ENCODE measurements at places on chromosomes 11 and 22. TPM values are rescaled to one million over a fixed set of nuclear protein-coding genes. Genes with fewer than 3 reads are reported as not detected.

LRRC32 gene
- 10.9 TPM for polyA plus RNA-seq

AQP11 gene
- 2.0 TPM for polyA plus RNA-seq

KCNJ5 gene
- not detected for polyA plus RNA-seq

ENDOD1 gene
- 12.1 TPM for polyA plus RNA-seq

LRP4 gene
- polyA plus RNA-seq: 3.8 TPM

GRCh38 chr11:74971424-74971823 is 17.3 kb upstream of the NEU3 start:
- no peak for DNase-seq

DNA sequence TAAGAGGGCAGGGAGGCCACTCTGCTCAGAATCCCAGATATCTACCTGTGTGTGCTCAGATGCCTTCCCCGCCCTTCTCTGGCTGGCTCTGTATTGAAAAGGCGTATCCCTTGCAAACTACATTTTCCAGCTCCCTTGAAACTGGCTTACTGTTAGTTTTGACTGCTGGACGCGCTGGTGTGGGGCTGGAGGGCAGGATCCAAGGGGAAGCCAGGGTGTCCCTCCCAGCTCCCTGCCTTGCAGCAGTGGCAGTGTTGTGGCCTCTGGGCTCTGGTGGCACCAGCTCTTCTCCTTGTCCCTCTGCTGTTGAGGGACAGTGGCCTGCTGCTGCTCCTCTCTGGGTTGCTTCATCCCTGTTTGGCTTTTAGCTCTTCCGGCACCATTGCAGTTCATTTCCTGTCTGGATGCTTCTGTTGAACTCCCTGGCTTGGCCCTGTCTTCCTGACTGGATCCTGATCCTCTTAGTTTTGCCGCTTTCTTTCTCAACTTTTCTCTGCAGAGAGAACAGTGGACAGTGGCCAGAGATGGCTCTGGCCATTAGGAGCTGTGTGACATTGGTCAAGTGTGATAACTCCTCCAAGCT is 107.1 kb upstream of the PARVA start:
- DNase-seq: no peak

GRCh38 chr22:35521358-35522224 is 19.0 kb upstream of the RASD2 start:
- DNase-seq: no peak

DNA sequence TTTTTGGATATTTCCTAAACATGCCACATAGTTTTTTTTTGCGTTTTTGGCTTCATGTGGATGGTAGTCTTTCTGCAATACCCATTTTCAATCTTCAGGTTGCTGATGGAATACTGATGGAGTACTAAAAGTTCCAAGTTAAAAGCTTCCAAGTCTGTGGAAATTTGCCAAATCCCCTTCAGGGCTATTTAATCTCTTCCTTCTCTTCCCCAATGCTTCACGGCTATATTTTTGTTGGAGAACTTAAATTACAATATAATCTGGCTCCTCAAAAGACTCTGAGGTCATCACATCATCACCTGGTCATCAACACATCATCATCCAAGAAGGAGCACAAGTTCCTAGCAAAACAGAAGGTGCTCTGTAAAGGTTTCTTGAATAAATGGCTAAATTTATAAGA is 881.0 kb upstream of the TENM4 start:
- no peak for DNase-seq

GRCh38 chr11:11531131-11531908 is 90.5 kb downstream of the GALNT18 start:
- no peak for DNase-seq

DNA sequence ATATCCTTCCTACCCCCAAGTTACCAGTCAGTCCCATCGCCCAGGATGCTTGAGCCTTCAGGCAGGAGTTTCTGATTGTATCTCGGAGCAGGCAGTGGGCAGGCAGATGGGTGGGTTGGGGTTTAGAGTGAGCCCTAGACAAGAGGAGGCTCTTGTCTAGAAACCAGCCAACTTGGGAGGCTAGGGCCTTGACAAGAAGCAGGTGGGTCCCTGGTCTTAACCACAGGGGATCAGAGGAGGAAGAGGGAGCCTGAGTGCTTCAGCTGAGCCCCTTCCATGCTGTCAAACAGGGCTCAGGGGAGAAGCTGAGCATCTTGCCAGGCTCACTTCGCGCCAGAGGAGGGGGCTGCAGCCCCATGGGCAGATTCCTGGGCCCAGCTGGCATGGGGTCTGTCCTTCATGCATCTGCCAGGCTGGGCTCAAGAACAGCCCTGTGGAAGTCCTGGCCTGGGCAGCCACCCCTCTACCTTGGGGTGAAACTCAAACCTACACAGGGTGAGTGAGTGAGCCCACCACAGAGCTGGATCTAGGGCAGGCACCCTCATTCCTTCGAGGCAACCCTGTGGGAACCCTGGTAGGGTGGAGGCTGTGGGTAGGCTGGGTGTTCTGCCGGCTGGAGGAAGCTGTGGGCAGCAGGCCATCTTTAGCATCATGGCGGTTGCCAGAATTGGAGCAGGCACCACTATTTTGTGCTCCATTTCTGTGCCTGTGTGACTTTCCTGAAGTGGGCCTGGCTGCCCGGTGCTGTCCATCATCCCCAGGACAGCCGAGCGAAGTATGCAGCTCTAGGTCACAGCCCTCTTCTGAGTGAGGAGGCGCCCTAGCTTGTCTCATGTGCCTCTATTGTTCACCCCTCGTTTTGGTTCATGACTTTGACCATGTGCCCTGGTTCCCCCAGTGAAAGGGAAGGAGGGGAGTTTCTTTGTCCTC is 108.1 kb downstream of the MORC2 start:
- DNase-seq: no peak

DNA sequence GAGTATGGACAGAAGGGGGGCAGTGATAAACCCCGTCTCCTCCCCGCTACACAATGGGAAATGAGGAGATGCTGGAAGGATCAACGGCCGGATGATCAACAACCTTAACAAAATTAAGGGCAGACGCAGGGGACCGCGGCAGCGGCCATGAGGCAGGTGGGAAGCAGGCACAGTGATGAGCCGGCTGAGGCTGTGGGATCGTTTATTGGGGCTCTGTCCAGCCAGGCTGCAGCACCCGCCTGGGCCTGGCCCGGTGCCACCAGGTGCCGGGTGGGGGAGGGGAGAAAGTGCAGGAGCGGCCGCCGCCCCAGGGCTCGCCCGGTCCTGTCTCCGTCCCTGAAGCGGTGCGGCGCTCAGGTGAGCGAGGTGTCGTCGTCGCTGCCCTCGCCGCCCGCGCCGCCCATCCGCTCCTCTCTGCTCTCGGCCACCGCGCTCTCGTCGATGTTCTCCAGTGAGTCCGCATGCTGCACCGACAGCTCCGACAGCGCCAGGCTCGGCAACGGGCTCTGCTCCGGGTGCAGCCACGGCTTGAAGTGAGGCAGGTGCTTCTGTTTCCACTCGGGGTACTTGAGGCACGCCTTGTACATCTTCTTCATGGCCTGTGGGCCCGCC is 2.4 kb upstream of the ARAP1 start:
- no peak for DNase-seq

- no peak for DNase-seq
These were observed 54.9 kb downstream of the SVIP start for GRCh38 chr11:22774716-22775115.

DNA sequence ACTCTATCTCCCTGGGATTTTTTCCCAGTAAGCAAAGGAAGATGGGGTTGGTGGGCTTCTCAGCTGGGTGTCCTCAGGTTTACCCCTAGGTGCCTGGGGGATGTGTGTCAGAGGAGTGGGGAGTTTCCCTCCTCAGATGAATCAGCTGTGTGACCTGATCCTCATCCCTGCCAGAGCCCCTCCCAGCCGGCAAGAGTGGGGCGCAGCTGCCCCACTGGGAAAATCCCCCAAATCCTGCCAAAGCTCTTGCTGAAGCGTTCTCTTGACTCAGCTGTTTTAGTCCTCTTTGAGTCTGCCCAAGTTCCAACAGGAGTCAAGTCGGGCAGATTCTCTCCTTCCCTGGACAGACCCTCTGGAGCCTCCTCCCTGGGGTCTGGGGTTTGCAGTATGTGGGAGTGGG is 6.0 kb downstream of the C11orf68 start:
- DNase-seq: no peak

GRCh38 chr22:39179841-39180335 is 27.4 kb upstream of the CBX7 start:
- no peak for DNase-seq

- no peak for DNase-seq
These were observed 609.3 kb upstream of the CCDC90B start for GRCh38 chr11:83895516-83895915.

DNA sequence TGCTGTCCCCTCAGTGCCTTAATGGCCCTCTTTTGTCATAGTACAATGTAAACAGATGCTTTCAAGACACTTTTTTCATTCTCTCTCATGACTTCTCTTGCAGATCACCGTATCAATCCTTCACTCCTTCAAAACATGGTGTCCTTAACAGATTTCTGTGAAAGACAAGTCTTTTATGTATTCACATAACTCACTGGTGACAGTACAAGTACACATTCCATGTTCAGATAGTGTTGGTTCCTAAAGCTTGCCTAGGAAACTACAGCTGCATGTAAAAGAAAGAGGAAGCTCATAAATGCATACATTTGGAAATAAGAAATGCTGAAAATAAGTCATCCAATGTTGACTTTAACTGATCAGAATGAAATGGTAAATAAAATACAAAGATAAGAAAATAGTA is 5.0 kb upstream of the OR52E6 start:
- DNase-seq: no peak

- no peak for DNase-seq
These were observed 85.2 kb upstream of the IGLL5 start for GRCh38 chr22:22802339-22802970.

GRCh38 chr11:44532809-44533208 is 32.7 kb upstream of the CD82 start:
- DNase-seq: no peak

DNA sequence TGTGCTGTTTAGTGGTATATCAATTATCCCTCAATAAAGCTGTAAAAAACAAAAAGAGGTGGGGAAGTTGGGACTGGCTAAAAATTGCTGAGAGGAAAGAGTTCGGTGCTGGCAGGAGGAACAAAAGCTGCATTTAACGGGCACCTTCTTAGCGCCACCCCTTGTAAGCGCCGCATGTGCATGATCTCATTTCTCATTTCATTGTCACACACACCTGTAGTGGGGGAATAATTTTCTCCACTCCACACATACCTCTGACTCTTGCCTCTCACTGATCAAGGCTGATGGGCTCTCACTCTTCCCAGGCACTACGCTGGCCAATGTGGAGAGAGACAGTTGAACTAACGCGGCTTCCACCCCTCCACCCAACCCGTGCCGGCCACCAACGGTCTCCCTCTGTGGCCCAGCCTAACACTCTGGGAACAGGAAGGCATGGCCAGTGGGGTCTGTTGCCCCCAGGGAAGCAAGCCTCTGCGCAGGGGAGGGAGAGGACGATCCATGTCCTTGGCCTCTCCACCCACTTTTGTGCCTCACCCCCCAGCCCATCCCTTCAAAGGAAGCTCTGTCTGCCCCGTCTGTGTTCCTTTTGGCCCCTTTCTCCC is 186.7 kb upstream of the SYT13 start:
- DNase-seq: no peak

GRCh38 chr11:37076866-37077265 is 478.8 kb upstream of the RAG2 start:
- DNase-seq: no peak

DNA sequence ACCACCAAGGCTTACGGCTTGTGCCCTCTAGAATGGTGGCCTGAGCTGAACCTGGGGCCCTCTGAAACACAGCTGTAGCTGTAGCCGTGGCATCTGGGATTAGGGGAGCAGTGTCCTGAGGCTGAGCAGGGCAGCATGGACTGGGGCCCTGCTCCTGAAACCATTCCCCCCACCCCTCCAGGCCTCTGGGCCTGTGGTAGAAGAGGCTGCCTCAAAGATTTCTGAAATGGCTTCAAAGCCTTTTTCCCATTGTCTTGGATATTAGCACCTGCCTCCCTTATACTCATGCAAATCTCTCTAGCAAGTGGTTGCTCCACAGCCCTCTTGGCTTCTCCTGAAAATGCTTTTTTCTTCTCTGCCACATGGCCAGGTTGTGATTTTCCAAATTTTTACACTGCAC is 106.9 kb downstream of the CTNND1 start:
- DNase-seq: no peak

DNA sequence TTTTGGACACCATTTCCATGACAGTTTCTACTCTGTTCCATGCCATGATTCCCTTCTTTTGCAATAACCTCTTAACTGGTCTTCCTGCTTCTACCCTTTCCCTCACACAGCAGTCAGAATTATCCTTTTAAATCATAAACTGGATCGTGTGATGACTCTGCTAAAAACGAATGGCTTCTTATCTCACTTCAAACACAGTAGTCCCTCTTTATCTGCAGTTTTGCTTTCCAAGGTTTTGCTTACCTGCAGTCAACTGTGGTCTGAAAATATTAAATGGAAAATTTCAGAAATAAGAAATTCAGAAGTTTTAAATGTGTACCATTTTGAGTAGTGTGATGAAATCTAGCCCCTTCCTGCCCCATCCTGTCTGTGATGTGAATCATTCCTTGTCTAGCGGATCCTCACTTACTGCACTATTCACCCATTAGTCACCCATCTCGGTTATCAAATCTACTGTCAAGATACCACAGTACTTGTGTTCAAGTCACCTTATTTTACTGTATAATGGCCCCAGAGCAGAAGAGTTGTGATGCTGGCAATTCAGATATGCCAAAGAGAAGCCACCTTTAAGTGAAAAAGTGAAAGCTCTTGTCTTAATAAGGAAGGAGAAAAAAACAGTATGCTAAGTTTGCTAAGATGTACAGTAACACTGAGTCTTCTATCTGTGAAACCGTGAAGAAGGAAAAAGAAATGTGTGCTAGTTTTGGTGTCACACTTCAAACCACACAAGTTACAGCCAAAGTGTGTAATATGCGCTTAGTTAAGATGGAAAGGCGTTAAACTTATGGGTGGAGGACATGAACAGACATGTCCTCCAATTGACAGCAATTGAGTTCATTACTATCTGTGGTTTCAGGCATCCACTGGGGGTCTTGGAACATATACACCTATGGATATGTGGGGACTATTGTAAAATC is 283.0 kb downstream of the DDX10 start:
- DNase-seq: no peak

DNA sequence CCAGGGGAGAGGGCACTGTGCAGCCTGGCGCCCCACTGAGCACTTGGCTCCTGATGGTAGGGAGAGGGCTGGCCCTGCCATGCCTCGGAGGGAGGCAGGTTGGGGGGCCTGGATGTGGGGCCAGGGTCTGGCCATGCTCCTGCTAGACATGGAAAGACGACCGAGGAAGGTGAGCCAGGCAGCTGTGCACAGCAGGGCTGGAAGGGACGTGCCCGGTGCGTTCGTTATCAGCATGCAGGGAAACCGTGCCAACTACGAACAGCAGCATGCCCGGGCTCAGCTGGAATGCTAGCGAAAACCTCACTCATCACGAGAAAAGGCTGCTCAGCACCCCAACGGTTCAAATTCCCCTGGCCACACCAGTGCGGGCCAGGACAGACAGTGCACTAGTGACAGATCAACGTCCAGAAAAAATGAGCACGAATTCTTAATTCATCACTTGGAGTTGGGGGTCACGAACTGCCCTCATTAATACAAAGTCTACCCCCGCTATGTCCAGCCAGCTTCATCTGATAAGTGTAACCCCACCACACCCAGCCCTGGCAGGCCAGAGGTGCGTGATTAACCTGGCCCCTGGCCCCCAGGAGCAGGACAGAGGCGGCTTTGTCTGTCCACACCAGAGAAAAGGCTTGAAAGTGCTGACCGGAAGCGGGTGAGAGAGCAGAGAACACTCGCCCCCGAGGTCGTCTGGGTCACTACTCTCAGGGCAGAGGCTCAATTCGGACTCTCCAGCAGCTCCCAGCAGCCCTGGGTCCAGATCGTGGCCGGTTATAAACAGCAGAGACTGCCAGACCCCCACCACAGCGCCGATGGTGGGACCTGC is 84.2 kb downstream of the CELSR1 start:
- no peak for DNase-seq

Measured in AG04450 (cell line).